NCI-H526 treated with DMSO at 0.1 percent for 48 hours (cell line): ENCODE measurements at places on chromosomes 5 and 9.

DNA sequence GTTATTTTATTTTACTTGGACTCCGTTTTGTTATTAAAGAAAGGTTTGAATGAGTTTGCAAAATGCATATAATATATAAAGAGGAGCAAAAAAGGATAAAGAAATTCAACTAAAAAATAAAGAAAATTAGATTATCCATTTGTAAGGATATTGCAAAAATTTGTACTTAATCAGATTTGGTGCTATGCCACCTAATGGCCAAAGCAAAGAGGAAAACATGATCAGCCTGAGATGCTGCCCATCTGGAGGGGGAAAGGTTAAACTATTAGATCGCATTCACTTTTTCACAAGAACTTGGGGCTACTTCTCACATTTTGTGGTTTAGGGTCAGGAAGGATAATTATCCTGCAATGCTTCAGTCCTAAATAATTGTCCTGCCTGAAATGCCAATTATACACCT, 350.6 kb downstream of the MLLT3 start:
- no peak for DNase-seq

DNA sequence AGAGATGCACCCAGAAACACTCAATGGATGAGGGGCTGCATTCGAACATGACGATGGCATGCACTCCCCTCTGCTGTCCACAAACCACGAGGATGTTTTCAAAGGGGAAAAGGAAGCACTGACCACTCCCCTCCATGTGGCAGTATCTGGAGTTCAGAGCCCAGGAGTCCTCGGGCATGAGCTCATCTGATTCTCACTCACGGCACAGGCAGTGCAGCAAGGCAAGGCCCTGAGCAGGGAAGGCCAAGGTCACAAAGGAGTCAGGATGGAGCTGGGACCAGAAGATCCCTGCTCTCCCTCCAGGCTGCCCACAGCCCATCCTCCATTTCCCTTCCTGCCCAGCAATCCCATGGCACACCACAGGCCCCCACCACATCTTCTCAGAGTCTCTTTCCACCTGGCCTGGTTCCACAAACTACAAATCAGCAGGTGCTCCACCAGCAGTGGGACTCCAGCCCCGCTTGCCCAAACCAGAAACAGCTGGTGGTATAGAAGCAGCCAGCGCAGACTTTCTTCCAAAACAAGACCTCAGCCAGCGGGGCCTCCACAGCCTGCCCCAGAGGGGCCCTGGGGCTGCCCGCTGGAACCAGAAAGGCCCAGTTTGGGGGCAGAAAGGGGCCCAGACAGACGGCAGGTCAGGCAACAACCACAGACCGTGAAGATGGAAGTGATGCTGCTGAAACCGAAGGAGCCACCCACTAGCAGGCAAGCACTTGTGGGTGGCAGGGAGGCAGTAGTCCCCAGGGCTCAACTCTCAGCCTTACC, 12.2 kb downstream of the TNIP1 start:
- DNase-seq: no peak

DNA sequence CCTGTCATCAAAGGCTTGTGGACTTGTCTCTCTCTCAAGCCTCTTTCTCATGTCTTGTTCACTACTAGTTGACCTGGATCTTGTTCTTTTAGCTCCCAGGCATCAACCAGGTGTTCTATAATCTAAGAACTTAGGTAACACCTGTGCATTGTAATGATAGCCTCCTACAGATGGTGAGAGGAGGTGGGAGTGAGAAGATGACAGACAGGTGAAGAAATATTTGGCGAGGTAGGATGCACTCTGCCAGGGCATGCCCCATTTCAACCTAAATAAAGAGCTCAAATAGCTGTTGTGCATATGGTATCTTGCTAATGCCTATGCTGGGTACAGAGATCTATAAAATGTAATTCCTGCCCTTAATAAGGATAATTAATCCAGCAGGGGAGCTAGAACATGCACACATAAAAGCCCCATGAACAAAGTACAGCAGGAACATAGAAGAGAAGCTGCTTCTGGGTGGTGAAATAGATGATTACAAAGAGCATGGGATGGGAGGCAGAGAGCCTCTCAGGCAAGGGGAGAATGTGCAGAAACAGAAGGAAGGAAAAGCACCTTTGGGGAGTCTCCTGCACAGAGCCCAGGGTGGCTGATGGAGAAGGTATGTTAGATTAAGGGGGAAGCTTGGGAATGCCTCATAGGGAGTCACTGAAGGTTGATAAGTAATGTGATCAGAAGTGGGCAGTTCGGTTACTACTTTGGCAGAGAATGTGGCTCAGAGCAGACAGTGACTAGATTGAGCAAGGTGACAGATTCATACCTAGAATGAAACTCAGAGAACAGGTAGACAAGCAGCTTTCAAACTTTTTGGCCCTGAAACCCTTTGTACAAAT, 28.0 kb upstream of the PLIN2 start:
- DNase-seq: no peak

DNA sequence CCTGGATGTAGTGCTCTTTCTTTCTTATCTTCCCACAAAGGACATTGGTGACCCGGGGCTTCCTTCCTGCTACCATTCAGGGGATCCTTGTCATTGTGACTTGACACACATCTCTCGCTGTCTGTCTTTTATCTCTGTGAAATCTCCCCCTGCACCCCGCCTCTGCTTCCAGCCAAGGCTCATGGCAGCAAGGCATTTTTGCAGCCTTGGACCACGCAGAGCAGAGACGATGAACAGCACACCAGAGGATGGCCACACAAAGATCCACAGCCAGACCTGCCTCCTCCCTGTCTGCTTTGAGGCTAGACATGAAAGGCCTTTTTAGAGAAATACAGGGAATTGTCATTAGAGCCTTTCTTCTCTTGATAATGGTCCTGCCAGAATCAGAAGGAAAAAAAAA, 549.1 kb downstream of the CDK5RAP2 start:
- no peak for DNase-seq

DNA sequence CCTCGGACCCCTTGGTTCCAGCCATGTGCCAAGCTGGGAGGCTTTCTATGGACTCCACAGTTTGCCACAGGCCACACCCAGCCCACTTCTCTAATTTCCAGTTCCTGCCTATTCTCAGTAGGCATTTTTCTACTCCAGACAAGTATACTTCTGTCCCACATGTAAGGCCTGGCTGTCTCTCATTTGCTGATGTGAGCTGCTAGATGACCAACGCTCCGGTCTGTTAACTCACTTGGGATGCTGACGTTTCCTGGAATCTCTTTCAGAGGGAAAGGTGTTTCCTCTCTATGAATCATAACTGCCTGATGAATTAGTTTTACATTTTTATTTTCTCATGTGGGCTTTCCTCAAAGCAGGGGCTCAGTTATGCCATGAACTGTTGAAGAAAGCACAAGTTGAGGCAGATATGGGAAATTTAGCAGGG, 36.3 kb downstream of the ERGIC1 start:
- DNase-seq: no peak

DNA sequence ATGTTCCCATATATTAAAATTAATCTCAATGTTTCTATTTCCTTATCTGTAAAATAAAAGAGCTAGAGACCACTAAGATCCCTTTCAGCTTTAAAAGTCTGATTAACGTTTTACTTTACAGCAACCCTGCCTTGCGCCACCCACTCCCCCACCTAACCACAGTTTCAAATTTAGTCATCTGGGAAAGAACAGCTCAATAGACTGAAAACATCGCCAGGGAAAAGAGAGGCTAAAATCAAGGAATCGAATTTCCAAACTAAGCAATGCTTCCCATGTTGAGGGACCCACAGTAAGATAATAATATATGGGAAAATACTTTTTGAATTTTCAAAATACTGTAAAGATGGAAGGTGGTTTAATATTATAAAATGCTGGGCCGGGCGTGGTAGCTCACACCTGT, 6.6 kb downstream of the SAXO1 start:
- no peak for DNase-seq

DNA sequence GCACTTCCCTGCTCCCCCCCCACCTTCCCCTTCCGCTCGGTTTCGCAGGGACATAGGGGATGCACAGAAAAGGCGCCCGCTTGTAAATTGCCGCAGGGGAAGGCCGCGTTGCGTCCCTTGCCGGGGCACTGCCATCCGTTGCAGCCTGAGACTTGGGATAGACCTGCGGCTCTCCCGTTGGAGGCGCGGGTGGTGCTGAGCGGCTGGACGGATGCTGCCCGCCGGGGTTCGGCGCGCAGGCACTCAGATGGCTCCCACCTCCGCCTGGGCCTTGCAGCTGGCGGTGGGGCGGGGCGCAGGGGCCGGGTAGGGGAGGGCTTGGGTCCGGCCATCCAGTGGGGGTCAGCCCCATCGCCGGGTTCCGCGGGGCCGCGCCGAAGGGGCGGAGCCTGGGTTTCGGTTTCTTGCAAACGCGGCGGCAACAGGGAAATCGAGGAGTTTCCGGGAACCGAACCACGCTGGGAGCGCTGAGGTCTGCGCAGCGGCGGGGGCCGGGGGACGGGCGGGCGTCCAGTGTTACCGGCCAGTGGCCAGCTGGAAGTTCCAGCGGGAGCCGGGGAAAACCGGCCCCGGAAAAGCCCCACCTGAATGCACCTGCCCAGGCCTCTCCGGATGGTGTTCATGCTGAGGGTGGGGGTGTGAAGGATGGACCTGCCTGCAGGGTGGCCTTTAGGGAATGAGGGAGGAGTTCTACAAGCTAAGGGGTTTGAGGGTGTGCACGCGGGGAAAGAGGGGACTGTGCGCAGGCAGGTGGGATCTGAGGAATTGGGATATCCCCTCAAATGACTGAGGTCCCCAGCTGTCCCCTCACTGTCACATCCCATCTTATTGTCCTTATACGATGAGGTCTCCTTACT, 6.3 kb upstream of the IRF1 start:
- DNase-seq: peak; percentile 30

- DNase-seq: no peak
Observed at GRCh38 chr9:114178756-114179450, 23.6 kb downstream of the COL27A1 start.

GRCh38 chr9:111375817-111376564, 46.0 kb upstream of the OR2K2 start:
- DNase-seq: no peak

DNA sequence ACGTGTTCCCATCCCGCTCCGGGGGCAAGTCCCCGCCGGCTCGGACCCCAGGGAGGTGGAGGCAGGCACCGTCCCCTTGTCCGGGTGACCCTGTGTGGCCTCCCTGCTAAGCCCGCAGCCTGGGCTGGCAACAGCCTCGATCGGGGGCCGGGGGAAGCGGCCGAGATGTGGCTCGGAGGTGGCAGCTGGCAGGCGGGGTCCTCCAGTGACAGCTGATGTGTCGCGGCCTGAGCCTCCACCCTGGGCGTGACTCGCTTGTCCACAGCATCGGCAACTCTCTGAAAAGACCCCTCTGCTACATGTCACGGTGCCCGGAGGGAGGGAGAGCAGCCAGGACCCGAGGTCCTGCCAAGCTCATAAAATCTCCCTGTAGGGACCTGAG, 124.8 kb upstream of the IRX4 start:
- DNase-seq: no peak

DNA sequence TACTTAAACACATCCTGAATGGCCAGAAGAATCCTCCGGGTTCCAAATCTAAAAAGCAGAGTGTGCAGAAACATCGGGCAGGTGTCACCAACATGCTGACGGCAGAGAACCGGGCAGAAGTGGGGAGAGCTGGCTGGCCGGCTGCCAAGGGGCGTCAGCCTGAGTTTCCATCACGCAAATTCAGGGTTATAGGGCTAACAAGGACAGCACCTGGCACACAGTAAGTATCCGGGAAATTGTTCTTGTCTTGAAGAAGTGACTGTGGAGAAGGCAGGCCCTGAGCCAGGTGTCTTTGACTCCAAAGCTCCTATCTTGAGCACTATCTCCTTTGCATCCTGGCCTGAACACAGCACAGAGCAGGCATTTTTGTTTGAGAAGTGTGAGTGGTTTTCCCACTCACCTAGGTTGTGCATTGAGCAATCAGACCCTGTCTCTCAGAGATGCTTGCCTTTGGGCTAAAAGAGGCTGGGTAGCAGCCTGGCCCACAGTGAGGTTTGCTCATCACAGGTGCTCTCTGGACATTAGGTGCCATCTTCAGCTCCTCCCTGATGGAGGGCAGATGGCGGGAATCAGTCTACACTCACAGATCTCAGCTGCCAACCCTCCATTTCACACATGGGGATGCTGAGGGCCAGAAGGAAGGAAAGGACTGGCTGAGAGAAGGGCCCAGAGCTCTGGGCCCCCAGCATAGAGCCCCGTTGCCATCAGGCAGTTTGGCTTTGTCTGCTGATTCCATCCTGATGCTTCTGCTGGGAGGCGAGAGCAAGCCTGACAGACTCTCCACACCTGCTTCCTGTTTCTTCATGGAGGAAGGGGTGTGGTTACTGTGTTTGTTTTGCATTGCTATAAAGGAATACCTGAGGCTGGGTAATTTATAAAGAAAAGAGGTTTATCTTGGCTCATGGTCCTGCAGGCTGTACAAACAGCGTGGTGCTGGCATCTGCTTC, 52.8 kb downstream of the WHRN start:
- DNase-seq: no peak

DNA sequence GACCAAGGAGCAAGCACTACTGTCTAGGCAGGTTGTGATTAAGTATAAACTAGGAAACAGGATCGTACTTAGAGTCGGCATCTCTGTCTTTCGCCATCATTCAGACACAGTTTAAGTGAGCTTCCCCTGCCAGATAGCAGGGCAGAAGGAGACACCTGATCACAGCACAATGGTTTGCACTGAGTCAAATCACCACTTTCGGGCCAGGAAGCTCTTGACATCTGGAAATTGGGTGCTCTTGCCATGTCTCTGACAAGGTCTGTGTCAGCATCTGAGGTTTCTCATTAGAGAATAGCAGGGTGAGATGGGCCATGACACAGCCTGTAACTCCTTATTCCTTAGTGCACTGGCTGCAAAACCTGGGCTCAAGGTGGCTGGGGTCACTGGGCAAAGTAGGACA, 8.3 kb downstream of the ADRB2 start:
- no peak for DNase-seq

DNA sequence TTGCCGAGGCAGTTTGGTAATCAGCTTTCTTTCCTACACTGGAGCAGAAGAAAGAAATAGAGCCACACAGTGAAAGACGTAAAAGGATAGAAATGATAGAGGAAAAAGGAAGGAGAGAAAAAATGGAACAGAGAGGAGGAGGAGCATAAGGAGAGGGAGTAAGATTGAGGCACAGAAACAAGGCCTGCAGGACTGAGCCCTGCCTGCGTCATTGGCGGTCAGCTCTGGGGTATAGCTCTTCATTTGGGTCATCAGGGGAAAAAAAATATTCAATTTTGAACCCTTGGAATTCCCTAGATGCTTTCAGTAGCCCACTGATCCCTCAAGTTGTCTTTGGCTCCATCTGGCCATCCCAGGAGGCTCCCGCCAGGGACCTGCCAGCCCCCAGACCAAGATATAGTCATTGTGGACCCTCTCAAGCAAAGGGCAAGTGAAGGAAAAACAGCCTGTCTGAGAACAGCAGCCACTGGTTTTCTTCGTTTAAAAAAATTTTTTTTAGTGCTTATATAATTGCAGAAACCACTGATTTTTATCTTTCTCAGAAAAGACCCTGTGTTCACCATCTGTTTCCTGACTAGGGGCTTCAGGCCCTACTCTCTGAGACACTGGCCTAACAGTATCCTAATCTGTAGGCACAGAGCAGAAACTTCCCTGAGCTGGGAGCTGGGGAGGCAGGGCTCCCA, 31.3 kb upstream of the MATR3 start:
- DNase-seq: no peak
